ENCODE measurements at places on chromosomes 12 and 14.

DNA sequence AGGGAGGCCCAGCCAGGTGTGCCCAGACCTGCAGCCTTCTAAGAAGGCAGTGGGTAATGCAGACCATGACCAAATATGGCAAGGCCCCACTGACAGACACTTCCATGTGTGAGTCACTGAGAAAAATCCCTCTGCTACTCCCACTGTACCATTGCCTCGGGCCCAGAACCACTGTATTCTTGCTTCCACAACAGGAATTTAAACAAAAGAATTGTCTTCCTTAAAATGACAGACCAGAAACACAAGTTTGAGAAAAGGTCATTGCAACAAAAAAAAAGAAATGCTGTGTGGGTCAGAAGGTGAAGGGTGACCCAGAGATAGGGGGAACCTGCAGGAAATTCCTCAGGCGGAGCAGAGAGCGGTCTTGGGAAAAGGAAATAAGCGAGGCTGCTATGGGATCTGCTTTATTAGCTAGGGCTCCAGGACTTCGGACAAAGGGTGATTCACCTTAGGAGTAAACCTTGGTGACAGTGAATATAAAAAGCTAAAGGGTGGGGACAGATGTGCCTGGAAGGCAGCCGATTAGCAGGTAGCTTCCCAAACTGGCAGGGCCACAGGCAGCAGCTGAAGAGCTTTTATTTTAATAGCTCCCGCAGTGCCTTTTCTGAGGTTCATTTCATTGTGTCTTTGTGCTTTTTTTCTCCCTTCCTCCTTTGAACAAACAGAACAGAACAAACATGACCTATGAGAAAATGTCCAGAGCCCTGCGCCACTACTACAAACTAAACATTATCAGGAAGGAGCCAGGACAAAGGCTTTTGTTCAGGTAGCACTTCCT lies 185.3 kb upstream of the BCL2L14 start:
- DNase-seq, result no peak

DNA sequence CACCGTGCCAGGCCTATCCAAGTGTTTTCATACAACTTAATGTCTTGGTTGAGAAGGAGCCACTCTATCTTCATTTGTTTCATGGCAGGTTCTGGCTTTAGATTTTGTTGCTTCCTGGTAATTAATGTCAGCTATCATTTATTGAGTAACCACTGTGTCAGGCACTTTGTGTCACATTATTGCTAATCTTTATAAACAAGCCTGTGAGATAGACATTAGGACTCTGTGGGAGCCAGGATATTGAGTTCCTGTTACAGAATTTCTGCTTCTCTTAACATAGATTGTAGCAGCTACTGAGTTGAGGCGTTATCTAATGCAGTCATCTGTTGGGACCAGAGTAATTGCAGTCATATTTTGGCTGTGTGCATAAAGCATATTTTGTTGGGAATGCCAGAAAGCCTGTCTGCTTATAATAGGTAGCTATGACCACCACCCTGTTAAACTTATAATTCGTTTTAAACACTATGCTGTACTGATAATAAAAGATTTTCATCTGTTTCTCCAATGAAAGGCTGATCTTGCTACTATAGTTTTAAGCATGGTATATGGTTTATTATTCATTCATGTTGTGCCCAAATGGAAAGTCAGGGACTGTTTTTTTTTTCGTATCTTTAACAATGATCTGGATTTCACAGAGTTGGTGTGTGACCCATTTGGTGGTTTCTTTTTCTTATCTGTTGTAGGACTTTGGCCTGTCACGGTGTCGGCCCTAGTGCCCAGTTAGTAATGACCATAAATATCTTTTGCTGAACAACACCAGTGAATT lies 432.6 kb downstream of the PCNX1 start:
- no peak for DNase-seq

GRCh38 chr12:102479099-102479885 lies 1.1 kb downstream of the IGF1 start:
- DNase-seq, result peak; percentile 57

- peak; percentile 56 for DNase-seq
These were observed 32.0 kb downstream of the CDK17 start for GRCh38 chr12:96368233-96368632.

DNA sequence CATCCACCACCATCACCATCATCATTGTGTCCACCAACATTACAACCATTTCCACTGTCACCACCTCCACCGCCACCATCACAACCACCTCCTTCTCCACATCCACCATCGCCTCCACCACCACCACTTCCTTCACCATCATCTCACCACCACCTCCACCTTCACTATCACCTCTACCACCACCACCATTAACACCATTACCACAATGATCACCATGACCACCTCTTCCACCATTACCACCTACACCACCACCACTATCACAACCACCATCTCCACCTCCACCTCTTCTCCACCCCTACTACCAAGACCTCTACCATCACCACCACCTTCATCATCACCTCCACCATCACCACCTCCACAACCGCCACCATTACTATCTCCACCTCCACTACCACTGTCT lies 16.4 kb downstream of the ISCU start:
- peak; percentile 6 for DNase-seq

- DNase-seq, result no peak
These were observed 69.2 kb downstream of the CRACR2A start for GRCh38 chr12:3683670-3684069.

DNA sequence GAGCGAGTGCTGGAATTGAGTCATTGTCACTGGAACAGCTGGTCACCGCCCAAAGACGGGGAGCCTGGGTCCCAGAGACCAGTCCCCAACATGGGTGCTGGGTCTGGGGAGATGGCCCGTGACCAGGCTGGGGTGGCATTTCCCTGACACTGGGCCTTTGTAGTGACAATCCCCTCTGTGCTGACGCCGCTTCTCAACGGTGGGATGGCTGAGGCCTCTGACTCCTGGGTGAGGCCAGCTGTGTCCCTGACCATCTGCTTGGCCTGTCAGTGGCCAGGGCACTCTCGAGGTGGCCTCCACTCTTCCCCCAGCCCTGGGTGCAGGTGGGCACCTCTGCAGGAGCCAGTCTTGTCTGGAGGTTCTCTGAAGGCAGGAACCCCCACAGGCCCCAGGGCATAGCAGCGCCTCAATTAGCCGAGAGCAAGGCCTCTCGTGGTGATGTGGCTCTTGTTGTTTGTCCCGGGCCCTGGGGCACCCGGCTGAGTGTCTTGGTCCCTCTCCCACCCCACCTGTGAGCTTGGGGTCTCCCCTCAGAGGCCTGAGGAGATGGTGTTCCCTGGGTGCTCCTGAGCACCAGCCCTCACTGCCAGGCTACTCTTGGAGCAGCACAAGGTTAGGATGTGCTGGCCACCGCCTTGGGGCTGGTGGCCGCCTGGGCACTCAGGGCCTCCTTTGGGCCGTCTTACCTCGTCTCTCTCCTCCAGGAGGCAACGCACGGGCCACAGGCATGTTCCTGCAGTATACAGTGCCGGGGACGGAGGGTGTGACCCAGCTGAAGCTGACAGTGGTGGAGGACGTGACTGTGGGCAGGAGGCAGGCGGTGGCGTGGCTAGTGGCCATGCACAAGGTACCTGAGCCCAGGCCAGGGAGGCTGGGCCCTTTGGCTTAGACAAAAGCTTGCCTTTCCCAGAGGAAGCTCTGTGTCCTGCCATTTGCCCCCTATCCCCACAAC lies 16.6 kb downstream of the ZFYVE21 start:
- DNase-seq, result no peak

DNA sequence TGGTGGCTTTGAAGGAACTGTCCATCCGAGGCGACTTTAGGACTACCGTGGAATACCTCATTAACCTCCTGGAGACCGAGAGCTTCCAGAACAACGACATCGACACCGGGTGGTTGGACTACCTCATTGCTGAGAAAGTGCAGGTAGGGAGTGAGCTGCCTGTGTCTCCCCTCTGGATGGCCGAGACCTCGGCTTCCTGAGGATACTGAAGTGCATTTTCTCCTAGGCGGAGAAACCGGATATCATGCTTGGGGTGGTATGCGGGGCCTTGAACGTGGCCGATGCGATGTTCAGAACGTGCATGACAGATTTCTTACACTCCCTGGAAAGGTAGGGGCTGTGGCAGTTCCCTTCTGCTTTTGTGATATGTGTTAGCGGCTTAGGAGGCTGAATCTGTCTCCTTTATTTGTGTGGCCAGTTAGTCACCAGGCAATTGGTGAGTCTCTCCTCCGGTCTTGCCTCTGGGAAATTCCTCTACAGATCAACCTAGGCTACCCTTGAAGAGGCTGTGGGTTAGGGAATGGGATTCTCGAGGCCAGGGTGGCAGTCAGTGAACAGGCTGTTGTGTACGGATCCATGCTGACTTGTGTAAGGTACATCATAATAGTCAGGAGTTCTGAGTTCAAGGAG lies 75.3 kb downstream of the ACACB start:
- DNase-seq, result no peak

- DNase-seq, result no peak
These were observed 41.1 kb downstream of the PSMA6 start for GRCh38 chr14:35333264-35333730.

GRCh38 chr14:37559386-37559785 lies 35.7 kb downstream of the FOXA1 start:
- DNase-seq, result no peak

- no peak for DNase-seq
These were observed 126.8 kb upstream of the CPM start for GRCh38 chr12:69059465-69060457.

- DNase-seq, result peak; percentile 7
These were observed 379.4 kb downstream of the ALG10 start for GRCh38 chr12:34401659-34402227.

DNA sequence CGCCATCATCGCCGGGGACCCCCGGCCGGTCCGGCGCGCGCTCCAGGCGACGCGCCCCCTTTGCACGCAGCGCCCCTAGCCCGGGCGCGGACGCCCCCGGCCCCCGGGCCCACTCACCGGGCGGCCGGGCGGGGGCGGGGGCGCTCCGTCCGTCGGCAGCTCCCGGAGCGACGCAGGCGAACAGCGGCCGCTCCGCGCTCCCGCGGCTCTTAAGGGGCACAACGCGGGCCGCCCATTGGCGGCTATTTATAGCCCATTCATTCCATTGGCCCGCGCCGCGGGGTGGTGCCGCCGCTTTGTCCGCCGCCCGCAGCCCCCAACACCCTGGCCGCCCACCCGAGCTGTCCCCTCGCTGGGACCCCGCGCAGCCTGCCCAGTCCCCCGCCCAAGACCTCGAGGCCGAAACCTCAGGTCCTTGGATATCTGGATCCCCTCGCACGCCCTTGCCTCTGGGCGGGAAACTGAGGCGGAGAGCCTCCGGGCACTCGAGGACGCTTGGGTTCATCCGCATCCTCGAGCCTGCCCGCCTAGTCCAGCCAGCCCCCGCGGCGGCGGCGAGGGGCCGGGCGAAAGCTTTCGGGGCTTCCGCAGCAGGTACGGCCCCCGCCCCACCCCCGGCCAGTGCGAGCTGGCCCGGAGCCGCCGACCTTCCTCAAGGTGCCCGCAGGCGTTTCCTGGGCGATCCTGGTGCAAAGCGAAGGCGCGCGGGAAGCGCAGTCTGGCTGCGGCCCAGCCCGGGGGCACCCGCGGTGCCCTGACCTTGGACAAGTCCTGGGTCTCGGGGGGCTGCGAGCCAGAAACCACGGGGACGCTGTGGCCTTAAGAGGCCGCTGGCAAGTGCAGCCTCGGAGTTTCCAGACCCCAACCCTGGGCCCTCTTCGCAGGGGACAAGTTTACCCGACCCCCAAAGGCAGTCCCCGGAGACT lies at the start of gene CKB:
TSS of gene CKB (minus strand) at position 182 of the 926 bp plus-strand sequence. CDS start 337 bp downstream, outside the sequence.
- DNase-seq, result peak; percentile 76

GRCh38 chr12:27571463-27571862 lies 47.5 kb downstream of the PPFIBP1 start:
- DNase-seq, result no peak

GRCh38 chr12:6817662-6818157 lies 3.9 kb upstream of the GPR162 start:
- no peak for DNase-seq

DNA sequence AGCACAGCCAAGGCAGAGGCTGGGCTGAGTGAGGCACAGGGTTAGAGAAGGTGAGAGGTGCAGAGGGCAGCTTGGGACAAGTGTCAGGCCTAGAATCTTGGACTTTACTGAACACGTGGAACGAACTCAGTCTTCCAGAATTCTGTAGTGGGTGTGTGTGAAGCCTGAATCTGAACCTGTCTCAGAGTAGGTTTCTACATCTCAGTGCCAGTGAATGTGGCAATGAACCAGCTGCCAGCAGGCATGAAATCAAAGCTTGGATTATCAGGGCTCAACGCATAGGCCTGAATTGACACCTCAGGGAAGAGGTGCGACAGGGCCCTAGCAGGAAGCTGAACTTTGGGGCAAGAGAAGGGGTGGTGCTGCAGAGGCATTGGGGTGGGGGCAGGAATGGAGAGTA lies 104.6 kb downstream of the SAMD4A start:
- DNase-seq, result no peak

DNA sequence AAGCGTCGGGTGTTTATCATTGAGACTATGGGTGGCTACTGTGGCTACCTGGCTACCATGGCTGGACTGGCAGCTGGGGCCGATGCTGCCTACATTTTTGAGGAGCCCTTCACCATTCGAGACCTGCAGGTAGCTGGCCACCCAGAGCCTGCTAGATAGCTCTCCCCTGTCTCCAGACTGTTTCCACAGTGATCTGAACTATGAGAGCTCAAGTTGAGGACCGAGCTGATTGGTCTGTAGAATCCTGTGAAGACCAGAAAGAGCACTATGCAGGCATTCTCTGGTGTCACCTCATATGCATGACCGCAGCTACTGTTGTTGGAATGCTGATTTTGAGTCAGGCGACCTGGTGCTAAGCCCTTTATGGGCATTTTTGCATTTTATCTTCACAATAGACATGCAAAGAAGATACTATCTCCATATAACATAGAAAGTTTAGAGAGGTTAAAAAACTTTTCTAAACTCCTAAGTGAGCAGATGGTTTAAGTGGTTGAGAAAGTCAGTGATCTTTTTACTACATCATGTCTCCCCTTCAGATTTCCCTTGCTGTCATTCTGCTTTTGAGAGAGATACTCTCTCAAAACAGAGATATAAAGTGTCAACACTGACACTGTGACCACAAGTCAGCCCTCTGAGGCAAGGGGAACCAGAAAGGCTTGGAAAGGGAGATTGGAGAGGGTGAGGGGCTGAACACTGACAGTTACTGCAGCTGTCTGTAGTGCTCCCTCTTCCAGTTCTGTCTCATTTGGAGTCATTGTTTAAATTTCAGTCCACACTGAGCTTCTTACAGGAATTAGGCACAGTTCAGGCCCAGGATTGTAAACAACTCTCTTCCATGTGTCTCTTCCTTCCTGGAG lies 14.3 kb downstream of the ASB8 start:
- DNase-seq, result no peak

GRCh38 chr14:70638416-70638815 lies 3.3 kb upstream of the TTC9 start:
- DNase-seq, result no peak

DNA sequence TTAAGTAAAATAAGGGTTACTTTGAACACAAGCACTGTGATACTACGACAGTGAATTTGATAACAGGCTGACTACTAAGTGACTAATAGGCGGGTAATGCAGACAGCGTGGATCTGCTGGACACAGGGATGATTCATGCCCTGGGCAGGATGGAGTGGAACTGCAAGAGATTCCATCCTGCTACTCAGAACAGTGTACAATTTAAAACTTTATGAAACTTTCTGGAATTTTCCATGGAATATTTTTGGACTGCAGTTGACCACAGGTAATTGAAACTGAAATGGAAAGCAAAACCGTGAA lies 46.0 kb downstream of the YEATS4 start:
- DNase-seq, result no peak

GRCh38 chr12:56593909-56594621 lies 36.1 kb downstream of the BAZ2A start:
- DNase-seq, result peak; percentile 64
